Hepatic stellate cell (primary cell): ENCODE measurements at places on chromosomes 2 and 18.

DNA sequence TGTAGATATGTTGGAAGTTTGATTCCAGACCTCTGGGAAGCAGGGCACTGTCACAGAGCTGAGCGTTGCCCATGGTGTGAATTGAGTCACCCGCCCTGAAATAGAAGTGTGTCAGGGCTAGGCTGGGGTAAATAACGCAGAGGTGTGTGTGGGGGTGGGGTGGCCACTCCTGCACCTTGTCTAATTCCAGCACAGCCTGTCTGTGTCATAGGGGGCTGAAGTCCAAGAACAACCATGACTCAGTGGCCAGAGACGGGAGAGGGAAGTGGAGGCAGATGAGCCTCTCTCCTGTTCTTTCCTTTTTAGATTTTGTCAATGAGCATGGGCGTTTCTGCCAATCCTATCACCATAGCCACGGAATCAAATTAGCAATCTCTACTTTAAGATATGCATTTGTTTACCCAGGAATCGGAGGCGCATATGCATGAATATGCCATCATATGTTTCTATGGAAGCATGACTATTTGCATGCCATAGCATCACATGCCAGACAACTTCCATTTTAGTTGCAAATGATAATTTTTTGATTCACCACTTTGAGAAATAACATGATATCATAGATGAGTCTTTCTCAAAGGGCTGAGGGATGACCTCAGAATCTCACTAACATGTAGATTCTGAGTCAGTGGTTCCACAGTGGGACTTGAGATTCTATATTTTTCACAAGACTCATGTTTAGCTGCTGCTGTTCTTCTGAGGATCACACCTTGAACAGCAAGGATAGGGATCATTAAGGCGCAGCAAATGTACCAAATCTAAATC lies 852.9 kb downstream of the DCDC2C start:
- no peak for DNase-seq

DNA sequence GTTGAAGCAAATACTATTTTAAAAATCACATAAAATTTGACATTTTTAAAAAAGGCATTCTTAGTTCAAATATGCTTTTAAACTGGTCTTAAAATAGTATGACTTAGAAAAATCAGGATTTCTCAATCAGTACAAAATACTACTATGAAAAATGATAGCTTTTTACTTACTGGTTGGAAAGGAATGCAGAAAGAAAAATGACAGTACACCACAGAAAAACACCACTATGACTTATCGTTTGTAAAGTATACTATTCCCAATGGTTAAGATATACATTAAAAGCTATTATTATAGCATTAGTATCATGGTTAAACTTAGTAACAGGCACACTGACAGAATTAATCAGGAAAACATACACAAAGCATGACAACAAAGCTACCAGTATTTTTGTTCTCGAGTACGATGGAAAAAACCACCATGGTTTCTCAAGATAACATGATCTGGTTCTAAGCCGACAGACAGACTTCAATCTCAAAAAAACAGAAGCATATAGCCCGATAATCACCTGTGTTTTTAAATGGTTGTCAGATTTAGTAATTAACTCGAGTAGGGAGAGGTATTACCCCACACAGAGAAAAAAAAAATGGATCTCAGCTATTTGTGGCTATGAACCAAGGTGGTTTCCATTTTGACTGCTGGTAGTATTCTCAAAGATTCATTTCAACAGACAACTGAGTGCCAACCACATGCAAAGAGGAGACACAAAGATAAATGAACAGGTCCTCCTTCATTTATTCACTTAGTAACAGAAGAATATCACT lies 39.1 kb downstream of the CUL3 start:
- peak; percentile 26 for DNase-seq

DNA sequence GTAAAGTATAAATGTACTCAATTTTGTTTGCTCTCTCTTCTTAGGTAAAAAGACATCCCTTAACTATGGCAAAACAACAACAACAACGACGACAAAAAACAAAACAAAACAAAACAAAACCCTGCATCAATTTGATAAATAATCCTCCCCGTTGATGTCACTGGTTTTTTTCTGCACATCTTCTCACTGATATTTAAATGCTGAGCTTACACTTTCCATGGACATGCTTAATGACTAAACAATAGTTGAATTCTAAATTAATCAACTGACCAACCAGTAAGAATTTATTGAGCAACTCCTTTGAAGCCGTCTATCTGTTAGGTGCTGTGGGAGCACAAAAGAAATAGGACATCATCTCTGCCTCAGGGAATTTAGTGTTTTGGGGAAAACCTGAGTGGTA lies 20.2 kb upstream of the POLE4 start:
- DNase-seq: no peak

DNA sequence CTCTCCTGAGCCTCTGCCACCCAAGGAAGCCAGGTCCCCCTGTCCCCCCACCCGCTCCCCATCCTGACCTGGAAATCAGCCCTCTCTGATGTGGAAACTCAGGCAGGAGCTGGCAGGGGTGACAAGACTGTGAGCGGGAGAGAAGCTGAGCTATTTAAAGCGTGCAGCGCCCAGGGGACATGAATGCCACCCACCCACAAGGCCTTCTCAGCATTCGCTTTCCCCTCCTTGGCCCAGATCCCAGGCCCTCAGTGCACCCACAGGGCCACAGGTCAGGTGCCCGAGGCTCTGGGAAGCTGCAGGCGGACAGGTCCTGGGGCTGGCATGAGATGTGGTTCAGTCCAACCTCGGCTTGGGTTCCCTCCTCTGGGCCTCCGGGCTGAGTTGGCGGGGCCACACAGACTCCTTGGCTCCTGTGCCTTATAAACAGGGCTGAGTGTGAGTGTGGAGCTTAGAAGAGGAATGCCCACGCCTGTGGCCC lies 168.3 kb downstream of the SMAD7 start:
- DNase-seq: peak; percentile 33

DNA sequence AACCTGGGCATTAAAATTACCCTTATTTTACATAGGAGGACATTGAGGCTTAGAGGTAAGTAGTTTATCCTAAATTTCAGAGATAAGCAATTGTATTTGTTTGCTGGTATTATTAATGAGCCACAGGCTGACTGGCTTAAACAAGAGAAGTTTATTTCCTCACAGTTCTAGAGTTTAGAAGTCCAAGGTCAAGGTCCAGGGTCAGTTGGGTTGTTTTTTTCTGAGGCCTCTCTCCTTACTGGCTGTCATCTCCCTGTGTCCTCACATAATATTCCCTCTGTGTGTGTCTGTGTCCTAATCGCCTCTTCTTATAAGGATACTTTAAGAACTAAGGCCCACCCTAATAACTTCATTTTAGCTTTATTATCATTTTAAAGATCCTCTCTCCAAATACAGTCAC lies 294.9 kb upstream of the ATP5MC3 start:
- no peak for DNase-seq

DNA sequence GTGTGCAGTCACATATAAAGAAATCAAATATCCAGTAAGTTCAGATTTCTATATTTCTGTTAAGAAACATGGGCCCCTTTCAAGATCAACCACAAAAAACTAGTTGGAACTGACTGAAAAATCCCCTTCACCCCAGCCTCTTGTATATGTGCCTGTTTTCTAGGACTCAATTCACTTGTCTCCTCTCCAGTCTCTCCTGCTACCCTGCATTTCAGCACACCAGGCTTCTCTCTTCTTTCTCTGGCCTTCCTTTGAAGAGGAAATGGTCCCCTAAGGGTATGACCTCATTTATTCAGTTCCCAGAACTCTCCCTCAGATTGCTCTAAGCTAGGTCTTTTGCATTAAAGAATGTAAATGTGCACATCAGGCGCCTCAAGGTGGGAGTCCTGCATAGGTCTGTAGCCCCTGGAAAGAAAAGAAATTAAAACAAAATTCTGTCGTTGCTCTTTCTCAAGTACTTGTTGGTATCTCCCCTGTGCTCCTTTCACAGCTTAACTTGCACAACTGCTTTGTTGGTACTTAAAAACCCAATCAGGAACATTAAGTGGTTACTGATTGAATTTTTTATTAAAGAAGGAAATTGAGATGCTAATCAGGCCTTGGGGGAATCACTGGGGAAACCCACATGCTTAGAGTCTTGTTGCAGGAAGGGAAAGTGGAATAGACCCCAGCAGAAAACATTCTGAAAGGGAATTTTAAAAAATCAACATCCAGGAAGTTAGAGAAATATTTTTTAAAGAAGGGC lies 278.4 kb downstream of the AGPS start:
- no peak for DNase-seq

GRCh38 chr2:158501301-158501700 lies 44.5 kb downstream of the PKP4 start:
- DNase-seq: no peak

- DNase-seq: no peak
These were observed 73.5 kb downstream of the COLEC12 start for GRCh38 chr18:427005-427404.

GRCh38 chr2:86229221-86229620 lies 30.0 kb downstream of the MRPL35 start:
- DNase-seq: no peak

DNA sequence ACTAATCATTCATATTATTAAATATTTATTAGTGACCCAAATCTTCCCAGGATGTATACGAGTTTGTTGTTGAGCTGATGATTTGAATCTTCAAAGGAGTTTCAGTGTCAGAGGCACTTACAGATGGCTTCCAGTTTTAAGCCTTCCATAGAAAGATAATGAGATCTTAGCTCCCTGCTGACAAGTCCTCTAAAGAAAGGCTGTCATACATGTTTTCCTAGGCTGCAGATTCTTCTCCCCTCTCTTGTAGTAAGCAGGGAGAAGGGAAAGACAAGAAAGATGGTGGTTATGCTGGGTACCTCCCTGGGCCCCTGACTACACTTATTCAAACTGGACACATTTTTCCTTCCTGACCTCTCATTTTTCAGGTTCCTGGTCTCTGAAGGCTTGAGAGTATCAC lies 8.1 kb upstream of the GAREM1 start:
- DNase-seq: no peak

GRCh38 chr2:109139002-109139401 lies 10.0 kb downstream of the SH3RF3 start:
- DNase-seq: no peak

DNA sequence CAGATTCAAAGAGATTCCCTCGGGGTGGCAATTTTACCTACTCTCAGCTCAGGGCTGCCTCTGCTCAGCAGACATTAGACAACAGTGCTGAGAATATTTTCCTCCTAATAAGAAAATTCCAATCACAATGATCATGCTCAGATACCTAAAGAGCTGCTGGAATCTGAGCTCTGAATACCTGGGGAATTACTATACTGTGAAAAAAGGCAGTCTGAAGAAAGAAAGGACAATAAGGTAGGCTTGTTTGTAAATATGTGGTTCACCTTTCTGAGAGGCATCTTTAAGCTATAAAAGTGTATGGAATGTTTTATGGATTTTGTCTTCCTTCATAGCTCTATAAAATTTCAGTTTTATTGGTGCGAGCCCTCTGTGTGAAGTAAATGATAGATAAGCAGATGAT lies 34.2 kb upstream of the FAM98A start:
- no peak for DNase-seq
